HepG2 (cell line): ENCODE measurements at places on chromosomes 1 and 21.

DNA sequence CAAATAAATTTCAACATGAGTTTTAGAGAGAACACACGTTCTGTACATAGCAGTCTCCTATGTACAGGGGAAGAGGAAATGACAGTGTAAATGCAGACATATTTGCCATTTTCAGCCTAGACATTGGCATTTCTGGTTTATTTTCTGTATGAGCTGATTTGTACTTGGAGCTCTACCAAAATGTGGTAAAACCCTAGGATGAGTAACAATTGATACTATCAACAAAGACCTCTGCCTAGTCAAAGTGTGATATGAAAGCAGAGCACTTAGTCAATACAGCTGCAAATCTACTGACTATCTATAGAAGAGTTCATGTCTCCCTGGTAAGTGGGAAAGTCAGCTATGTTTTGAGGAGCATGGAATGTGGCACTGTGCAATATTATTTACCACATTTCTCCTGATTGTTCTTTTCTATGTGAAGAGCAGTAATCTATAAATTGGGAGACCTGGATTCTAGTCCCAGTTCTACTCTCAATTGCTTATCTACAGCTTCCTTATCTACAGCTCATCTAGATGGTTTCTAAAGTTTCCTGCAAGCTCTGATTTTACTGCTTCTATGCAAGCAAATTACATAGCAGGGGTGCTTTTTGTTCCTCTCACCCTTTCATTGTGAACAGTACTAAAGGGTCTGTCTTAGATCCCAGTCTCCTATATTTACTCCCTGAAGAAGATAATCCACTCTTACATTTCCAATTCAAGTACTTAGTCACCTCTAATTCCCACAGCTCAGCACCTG lies 334.2 kb downstream of the NTNG1 start:
- DNase-seq: no peak

GRCh38 chr1:51861669-51862068 lies 16.9 kb downstream of the NRDC start:
- no peak for DNase-seq

GRCh38 chr1:117638759-117639158 lies 32.9 kb downstream of the TENT5C start:
- DNase-seq: no peak

DNA sequence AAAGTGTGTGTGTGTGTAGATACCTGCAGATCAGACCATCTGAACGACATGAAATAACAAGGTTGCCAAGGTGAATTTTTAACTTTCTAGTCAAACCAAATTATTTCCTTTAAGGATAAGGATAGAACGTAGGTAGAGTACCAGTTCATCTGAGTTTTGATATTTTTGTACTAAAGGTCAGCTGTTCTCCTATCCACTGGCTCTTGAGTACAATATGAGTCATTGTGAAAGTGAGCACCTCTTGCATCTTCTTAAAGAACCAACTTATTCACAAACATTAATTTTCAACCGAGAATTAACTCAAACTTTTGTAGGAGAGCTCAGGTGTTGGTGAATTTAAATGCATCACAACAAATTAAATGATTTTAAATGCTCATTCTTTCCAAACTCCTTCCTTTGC lies 71.5 kb downstream of the IFI44 start:
- no peak for DNase-seq

DNA sequence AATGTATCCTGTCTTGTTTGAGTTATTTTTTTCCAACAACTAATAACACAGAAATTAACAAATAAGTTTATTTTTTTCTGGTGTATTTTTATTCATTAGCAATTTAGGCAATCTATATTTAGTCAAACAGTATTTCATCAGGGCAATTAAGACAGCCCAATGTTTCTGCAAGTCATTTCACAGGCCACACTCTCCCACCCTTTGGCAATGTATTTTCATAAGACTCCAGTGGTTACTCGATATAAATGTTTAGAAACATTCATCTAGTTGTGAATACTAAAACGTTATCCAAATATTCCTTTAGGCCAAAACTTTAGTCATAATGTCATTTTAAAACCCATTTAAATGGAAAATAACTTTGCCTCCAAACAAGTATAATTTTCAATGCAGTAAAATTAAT lies 142.1 kb downstream of the KCNT2 start:
- no peak for DNase-seq

GRCh38 chr1:7136166-7136953 lies 351.1 kb downstream of the CAMTA1 start:
- DNase-seq: no peak

DNA sequence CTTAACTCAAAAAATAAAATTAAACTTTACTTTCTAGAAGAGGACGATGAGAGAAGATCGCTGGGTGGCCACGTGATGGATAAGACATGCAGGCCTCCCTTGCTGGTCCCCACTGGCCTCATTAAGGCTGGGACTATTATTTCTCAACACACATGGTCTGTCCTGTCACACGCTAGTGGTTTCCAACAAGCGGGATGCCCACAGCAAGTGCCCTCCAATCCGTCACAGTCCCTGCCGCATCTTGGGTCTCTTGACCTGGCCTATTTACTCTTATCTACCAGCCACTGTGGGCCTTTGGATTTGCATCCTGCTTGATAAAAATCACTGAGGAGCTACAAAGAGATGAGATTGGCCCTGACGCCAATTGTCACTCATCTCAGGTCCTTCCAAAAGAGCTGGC lies 30.0 kb downstream of the CAPZB start:
- no peak for DNase-seq

DNA sequence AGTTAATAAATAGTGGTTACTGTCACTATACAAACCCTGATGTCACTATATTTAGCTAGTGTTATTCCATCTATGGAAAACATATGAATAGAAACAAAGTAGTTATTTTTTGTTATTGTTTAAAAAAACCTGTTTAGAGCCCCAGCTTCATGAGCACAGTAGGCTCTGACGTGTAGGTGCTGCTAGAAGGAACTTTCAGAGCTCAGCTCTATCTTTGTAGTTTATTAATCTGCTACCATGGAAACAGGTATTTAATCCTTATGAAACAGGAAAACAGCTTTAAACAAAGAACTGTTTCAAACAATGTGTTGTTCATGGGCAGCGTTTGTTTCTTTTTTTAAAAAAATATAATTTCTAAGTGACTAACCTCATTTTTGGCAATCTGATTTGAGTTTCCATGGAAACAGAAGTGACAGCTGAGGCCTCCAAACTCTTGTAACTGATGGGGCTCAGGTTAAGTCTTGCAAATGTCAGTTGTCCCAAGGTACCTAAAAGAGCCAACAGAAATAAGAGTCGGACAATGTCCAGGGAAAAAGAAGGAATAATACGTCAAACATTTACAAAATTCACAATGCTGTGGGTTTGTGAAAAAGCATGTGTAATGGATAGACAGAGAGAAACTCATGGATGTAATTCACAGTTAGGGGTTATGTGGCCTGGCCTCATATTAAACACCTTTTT lies 162.0 kb upstream of the C21orf91 start:
- no peak for DNase-seq

- peak; percentile 30 for DNase-seq
These were observed 25.9 kb downstream of the ARHGEF16 start for GRCh38 chr1:3480369-3480719.

DNA sequence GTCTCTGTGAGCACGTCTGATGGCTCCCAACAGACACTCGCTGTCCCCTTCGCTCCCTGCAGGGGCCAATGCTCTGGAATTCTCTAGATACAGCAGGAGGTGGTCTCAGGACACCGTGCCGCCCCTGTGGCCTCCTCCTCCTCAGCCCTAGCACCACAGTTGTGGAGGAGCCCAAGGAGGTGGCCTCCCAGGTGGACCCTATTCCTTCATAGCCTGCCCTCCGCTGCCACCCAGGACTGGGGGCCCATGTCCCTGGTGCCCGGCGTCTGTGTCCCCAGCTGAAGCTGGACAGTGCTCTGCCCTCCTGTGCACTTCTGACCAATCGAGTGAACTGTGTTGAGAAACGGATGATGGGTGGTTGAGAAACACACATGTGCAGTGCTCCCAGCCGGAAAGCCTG lies 149.8 kb upstream of the ARHGEF16 start:
- DNase-seq: no peak

DNA sequence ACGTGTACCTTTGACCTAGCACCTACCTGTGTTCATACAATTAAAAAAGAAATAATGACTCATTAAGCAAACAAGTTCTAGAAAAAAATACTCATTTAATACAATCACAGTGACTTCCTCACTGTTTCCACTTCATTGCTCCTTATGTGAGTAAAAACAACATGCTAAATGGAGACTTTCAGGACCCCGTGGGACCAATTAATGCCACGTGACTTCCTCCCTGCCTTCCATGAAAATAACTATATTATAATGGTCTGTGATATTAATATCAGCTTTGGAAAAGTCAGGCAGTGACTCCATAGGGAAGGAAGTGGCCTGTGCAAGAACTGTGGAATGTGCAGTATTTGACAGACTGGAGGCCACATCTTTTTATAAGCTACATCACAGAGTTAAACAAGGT lies 337.8 kb downstream of the HLX start:
- DNase-seq: no peak

DNA sequence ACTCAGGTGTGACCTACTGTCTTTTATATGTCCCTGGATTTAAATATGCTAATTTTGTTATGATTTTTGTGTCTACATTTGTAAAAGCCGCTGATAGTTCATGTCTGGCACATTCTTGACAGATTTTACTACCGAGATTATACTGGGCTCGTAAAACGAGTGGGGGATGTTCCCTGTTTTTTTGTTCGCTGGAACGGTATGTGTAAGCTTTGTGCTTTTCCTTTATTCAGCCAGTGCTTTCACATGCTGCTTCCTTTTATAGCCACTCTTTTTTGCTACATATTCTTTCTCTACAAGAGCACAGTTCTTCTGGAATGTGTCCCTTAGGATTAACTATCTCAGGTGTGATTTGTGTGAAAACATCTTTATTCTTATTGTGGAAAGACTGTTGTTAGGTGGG lies 46.6 kb downstream of the ADARB1 start:
- no peak for DNase-seq

- no peak for DNase-seq
These were observed 21.3 kb upstream of the COL18A1 start for GRCh38 chr21:45383615-45384201.

- DNase-seq: no peak
These were observed 93.4 kb downstream of the DIRAS3 start for GRCh38 chr1:67957066-67957465.

GRCh38 chr21:32030146-32030652 lies 157.4 kb downstream of the HUNK start:
- DNase-seq: no peak

DNA sequence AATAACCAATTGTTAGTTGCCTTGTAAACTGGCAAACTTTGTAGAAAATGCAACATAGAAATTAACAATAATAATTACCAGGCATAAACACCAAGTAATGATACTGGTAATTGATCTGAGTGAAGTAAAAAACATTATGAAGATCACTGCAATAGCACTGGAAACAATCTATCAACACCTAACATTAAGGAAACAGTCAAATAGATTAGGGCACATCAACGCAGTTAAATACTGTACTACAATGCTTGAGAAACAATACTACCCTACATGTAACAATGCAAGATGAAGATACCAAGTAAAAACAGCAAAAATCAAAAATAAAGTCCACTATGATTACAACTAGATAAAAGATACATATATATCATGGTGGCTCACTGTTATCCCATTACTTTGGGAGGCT lies 16.6 kb downstream of the SYDE2 start:
- DNase-seq: no peak

- no peak for DNase-seq
These were observed 33.3 kb upstream of the KIF26B start for GRCh38 chr1:245121523-245121922.

DNA sequence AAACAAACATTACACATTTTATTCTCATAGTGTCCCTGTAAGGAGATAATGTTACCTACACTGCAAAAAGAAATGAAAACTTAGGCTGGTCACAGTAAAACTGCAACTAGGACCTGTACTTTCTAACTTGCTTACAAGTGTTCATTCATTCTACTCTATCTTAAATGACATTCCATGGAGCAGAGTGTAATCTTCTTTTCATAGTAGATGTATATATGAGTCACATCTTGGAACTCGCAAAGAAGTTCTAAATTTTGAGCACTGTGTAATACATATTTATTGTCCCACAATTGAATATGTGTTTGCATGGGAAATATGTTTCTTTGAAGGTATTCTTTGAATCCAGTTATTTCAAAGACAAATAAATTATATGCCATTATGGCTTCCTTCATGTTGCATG lies 1258.5 kb upstream of the ADGRL2 start:
- DNase-seq: no peak

DNA sequence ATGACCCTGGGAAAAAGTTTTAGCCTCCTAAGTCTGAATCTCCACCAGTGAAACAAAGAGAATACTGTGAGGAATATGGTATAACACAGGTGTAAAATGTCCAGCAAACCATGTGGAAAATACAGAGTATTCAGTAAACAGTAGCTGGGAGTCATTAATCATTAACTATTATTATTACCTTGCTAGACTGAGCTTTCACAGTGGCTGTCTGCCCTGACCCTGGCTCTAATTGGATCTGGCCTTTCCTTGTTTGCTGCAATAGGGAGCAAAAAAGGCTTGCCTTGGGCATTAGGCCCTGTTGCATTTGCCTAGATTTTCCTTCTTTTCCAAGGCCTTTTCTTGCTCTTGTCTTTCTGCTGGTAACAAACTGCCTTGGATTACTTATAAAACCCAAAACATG lies 179.1 kb upstream of the BEND5 start:
- no peak for DNase-seq

- no peak for DNase-seq
These were observed 2.2 kb downstream of the SPATA46 start for GRCh38 chr1:162374406-162374805.

DNA sequence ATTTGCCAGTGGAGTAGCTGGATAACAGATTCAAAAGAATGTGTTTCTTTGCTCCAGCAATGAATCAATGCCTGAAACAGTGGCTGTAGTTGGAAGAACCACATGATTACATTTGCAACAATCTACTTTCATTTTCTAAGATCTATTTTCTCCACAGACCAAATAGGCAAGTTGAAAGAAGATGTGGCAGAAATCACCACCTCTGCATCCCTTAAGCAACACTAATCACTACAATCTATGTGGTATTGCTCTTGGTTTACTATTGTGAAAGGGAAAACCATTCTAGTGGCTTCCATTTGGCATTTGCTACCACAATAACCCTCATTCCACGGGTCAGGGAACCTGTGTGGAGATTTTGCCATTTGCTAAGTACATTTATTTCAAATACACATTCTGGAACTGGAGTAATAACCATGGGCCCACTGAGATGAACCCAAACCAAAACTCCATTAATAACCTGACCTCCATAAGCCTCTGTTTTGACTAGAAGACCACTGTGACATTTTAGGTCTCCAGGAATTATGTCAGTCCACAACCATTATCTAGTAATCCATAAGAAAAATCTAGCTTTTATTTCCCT lies 66.3 kb downstream of the C1orf185 start:
- no peak for DNase-seq
